ENCODE measurements at places on chromosomes 12 and 14. TPM values are rescaled to one million over a fixed set of nuclear protein-coding genes. Genes with fewer than 3 reads are reported as not detected.

DNA sequence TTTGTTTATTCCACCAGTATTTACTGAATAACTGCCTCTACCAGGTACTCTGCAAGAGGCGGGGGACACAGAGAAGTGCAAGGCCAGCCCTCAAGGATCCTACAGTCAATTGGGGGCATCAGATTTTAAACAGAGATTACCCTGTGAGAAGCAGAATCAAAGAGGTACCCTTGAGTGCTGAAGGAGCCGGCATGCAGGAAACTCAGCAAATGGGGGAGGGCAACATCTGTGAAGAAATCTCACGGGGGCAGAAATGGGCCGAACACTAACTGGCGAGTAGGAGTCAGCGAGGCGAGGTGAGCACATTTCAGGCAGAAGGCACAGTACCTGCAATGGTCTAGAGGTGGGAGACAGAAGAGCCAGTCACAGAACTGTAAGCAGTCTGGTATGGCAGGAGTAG is 9.0 kb downstream of the GALNT6 start:
- no peaks in the 10 kb centered on the region for H3K27me3 ChIP-seq
- H3K36me3 ChIP-seq: peaks cover 25% of the 10 kb centered on the region
- no peak for DNase-seq
- H3K4me3 ChIP-seq: no peak overlapping the region

- no peak overlapping the region for H3K4me3 ChIP-seq
- DNase-seq: no peak
- no peaks in the 10 kb centered on the region for H3K4me1 ChIP-seq
- no peak overlapping the region for H3K27ac ChIP-seq
- peaks cover 2% of the 10 kb centered on the region for H3K27me3 ChIP-seq
Observed at GRCh38 chr12:31227401-31227981, 98.5 kb downstream of the SINHCAF start.

ACRBP gene
- total RNA-seq: 1.7 TPM

- H3K27ac ChIP-seq: no peak overlapping the region
- DNase-seq: no peak
- no peaks in the 10 kb centered on the region for H3K36me3 ChIP-seq
- no peaks in the 10 kb centered on the region for H3K4me1 ChIP-seq
- no peak overlapping the region for H3K4me3 ChIP-seq
Observed at GRCh38 chr12:57990241-57990883, 49.0 kb downstream of the ATP23 start.
